ENCODE measurements at places on chromosomes 6 and 20.

- no peak for DNase-seq
These were observed 2.8 kb downstream of the COL9A3 start for GRCh38 chr20:62819494-62820174.

DNA sequence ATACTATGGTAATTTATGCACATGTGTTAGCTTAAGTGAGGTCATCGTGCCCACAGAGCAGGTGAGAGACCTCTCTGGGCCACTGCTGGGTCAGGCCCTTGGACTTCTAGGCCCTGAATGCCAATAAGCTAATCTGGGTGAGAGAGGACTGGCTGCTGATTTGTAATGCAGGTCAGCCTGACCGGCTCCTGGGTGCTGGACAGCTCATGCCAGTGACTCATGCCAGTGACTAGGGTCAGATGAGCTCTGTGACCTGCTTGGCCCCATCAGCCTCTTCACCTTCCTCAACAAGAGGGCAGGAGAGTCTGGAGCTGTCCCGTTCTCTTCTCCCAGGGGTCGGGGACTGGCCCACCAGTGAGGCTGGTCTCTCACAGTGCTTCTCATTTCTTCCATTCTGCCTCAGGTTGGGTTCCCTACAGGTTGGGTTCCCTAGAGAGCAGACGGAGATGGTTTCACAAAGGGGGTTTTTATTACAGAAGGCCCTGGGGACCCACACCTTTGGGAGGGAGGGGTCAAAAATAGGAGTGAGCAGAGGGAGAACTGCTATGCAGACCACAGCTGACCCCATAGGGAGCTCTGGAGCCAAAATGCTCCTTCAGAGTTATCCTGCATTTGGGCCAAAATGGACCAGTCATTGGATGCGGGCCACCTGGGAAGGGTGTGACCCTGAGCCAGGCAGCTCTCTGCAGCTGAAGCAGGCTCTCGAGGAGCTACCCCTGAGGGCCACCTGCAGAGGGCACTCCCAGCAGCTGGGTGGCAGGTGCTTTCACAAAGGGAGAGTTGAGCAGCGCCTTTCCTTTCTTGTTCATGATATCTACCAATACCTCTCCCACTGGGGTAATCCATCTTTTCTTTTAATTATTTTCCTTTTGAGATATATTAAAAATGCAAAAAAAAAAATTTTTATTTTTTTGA, 2.2 kb upstream of the OXT start:
- DNase-seq: no peak

DNA sequence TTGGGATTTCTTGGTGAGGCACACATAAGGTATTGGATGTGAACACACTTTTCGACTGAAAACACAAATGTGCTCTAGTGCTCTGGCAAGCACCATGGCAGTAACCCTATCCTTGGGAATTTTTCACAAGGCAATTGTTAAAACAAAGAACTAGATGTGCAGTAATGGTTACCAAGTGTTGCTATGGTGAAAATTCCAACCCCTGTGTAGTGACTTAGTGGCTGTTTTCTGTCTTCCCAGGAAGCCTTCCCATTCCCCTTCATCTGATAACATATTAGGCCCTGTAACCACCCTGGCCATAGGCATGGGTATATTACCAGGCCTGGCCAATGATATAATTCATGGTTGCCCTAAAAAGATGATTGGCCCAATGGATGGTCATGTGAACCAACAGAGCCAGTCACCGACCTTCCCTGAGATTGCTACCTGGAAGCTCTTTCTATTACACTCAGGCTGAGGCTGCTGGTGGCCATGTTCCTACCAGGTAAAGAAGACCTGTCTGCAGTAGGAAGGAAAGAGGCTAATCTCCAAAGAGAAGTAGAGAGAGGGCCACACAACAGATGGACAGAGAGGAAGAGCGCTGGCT, 4.1 kb downstream of the C20orf202 start:
- DNase-seq: no peak

DNA sequence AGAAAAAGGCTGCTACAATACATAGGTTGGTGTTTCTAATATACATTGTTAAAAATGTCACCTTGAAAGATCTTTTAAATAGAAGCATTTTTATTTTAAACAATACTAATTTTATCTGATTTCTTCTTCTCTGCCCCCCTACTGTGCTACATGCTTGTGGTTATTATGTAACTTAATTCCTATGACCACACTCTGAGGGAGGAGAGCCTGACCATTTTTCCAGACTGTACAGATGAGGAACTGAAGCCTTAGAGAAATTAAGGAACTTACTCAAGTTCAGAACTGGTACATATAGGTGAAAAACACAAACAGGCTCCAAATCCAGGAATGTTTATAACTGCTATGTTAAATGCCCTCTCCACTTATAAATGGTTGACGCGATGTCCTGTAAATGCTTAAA, 43.4 kb upstream of the ARHGAP18 start:
- DNase-seq: no peak

DNA sequence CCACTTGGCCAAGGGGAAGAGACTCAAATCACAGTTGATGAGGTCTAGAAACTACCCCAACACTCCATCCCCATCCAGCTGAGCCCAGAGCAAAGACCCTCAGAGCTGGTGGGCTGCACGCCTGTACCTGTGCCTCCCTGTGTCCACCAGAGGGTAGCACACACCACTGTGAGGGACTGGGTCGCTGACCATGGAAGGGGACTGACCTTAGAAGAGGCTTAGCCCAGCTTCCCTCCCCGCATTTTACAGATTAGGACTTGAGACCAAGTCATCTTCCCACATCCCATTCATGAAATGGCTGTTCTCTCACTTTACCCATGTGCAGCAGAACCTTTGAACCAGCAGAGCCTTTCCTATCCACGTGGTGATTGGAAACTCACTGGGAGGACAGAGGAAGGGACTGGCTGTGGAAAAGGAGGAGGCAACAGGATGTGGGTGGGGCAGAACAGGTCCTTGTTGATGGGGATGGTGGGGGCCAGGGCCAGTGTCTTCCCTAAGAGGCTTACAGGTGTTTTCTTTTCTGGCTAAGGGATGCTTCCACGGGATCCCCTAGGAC, 44.3 kb downstream of the CPXM1 start:
- no peak for DNase-seq
